ENCODE measurements at places on chromosomes 16 and 17. TPM values are rescaled to one million over a fixed set of nuclear protein-coding genes. Genes with fewer than 3 reads are reported as not detected.

- no peak for DNase-seq
Observed at GRCh38 chr17:31236712-31237111, 60.3 kb downstream of the OMG start.

DNA sequence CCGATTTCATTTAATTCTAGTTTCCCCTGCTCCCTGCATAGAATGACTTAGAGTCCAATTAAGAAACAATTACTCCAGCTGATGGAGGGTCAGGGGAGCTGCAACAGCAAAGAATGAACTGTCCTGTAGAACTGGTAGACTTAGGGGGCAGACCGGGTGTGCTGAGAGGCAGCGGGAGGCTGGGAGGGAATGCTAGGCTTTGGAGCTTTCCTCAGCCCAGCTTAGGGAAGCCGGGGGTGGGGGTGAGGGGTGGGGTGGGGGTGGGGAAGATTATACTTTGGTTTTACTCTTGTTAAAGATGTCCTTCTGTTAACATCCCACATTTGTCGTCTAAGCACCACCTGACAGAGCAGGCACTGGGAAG lies 458.6 kb upstream of the ASIC2 start:
- no peak for DNase-seq

DNA sequence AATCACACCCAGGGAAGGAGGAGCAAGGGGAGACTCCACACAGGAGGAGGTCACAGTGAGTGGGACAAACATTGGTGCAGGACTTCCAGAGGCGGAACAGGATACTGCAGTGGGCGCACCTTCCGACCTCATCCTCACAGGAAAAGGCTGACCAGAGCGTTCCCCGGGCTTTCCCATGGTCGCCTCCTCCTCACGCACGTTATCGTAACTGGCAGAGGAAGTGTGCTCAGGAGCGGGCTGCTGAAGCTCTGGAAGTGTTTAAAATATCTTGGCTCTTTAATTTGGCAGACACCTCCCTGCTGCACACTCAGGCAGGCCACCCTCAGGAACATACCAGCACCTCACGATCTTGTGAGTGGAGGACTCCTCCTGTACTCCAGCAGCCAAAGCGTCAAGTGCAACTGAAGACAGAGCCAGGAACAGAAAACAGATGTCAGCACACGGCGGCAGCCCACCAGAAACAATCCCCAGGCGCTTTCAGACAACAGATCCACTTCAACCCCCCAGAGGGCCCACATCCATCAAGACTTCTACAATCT lies 17.5 kb downstream of the FANCA start:
- no peak for DNase-seq

- DNase-seq: no peak
Observed at GRCh38 chr17:28879886-28880571, 17.5 kb downstream of the FLOT2 start.

- no peak for DNase-seq
Observed at GRCh38 chr16:27761816-27762215, 211.9 kb downstream of the KATNIP start.

Gene SLC35G6
- 0.22 TPM for polyA plus RNA-seq

Gene TPSD1
- polyA plus RNA-seq: not detected

Gene PRR35
- polyA plus RNA-seq: 10.5 TPM

- no peak for DNase-seq
Observed at GRCh38 chr17:78414178-78415162, 36.0 kb downstream of the PGS1 start.

Gene GP2
- 2.6 TPM for polyA plus RNA-seq

DNA sequence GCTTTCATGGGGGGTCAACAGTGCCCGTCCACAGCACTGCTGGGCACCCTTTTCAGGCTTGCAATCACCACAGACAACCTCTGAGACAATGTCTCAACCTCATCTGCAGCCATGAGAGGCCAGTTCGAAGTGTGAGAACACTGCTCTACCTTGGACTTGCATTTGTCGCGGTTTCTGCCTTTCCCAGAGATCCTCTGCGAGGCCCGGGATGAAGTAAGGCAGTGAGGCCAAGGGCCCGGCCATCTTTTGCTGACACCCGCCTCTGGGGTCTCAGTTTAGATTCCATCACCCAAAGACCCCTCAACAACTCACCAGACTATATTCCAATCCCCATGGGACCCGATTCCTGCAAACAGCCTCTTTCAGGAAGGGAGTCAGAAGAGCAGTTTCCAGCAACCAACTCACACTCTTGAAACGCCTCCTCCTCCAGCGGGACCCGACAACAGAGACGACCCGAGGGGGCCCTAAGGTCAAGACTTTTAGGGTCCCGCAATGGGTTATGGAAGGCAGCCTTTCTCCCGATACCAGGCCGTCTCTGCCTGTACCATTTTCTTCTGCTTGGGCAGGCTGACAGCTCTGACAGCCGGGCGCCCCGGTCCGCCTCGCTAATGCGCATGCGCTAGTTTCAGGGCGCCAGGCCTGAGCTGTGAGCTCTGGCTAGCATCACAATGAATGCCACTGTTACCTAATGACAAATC lies 576.0 kb downstream of the KCNJ18 start:
- DNase-seq: no peak

- DNase-seq: no peak
Observed at GRCh38 chr17:46968224-46968834, 10.7 kb downstream of the RPRML start.
